Fibroblast of the aortic adventitia (primary cell): ENCODE measurements at places on chromosomes 7 and 10.

DNA sequence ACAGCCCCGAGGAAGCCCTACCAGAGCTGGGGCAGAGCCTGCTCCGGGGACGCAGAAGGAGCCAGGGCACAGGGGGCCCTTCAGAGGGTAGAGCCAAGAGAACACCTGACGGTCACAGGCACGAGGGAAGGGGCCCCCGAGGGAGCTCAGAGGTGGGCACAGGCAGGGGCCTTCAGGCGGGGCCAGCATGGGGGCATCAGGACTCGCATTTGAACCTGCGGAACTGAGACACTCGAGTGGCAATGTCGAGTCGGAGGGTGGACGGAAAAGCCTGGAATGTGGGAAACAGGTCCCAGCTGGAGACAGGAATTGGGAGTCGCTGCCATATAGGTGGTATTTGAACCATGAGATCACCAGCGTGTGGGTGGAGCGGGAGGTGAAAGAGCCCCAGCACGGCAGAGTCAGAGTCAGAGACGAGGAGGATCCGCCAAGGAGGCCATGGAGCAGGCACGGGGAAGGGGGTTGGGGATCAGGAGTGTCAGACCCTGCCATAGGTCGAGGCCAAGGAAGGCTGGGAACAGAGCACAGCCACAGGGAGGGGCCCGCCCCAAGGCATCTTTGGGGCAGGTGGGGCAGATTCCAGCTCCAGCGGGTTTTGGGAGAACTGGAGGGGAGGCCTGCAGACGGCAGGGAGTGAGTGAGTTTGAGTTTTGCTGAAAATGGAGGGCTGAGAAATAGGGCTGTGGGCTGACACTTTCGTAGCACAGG is 13.8 kb downstream of the STK32C start:
- no peak for DNase-seq

DNA sequence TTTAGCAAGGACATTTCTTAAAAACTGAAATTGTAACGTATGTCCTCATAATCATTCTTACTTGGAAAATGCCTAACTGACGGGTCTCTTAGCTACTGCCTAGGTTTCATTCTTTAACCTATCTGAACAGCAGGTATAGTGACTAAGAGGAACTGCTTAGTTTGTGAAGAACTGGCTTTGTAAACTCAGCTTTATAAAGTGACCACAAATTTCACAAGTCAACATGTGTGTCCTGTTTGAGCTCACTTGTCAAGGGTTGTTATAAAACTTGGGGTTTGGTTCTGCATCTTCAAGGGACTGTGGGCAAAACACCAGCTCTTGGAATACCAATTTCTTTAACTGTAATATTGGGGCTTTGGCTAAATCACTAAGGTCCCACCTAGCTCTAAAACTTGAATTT is 32.2 kb downstream of the MRPS33 start:
- DNase-seq, result no peak

DNA sequence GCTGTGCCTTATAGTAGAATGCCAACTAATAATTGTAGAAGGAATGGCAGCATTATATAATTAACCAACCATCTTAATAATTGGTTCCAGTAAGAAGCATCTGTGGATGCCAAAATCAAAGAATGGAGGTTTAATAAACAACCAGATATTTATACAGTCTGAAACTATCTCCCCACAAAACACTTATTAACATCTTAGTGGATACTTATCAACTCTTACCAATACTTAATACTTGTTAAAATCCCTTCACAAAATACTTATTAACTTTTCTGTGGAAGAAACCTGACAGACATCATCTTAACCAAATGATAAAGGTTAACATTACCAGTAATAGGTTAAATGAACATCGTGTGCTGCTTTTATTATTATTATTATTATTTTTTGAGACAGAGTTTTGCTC is 29.1 kb upstream of the FAM107B start:
- DNase-seq, result no peak

GRCh38 chr10:71613261-71613777 is 106.3 kb downstream of the C10orf105 start:
- peak; percentile 33 for DNase-seq

GRCh38 chr10:50398381-50398780 is 147.1 kb upstream of the ASAH2 start:
- peak; percentile 63 for DNase-seq

DNA sequence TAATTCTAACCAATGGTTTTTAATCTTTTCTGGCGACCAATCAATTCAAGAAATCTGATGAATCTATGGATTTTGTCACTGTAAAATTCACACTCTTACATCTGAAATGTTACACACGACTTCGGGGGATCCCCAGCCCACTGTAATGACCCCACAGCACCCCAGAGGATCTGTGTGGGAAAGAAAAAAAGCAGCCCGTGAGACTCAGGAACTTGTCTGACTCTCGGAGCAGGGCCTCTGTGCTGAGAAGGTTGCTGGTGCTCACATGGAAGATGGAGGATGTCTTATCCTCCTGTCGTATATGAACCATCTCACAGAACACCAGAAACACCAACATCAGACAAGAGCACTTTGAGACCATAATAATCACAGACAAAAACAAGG is 228.4 kb upstream of the INHBA start:
- DNase-seq, result no peak

DNA sequence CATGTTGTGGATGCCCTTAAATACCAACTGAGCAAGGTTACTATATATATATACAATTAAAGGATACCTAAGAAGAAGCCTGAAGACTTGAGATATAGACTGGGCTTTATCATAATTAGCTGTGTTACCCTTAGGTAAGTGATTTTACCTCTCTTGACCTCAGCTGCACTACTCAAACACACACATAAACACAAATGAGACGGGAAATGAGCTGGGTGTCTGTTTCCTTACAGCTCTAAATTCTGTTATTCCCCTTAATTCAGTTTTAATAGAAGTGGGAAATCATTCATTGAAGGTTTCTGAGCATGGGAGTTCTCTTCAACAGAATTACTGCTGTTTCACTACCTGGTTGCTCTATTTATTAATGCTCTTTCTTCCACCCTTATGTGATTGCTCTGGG is 60.7 kb downstream of the GBF1 start:
- no peak for DNase-seq

DNA sequence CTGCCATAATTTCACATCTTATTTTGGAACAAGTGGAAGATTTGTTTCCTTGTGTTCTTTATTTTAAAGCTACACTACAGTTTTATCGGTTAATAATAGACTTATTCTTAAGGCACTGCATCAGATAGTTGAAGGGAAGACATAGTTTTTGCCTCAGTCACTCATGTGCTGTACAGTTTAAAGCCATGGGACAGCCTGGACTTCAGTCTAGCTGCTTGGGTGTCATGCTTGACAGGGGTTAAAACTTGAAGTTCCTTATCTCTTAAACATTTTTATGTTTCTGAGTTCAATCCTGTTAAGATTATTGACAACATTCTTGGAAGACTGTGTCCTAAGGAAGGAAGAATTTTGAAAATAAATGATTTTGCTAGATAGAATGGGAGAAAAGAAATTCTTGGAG is 49.7 kb downstream of the PPP1R9A start:
- no peak for DNase-seq

GRCh38 chr10:21758239-21758638 is 224.2 kb downstream of the MLLT10 start:
- DNase-seq, result no peak

GRCh38 chr10:26909753-26910152 is 49.0 kb upstream of the ABI1 start:
- peak; percentile 33 for DNase-seq

DNA sequence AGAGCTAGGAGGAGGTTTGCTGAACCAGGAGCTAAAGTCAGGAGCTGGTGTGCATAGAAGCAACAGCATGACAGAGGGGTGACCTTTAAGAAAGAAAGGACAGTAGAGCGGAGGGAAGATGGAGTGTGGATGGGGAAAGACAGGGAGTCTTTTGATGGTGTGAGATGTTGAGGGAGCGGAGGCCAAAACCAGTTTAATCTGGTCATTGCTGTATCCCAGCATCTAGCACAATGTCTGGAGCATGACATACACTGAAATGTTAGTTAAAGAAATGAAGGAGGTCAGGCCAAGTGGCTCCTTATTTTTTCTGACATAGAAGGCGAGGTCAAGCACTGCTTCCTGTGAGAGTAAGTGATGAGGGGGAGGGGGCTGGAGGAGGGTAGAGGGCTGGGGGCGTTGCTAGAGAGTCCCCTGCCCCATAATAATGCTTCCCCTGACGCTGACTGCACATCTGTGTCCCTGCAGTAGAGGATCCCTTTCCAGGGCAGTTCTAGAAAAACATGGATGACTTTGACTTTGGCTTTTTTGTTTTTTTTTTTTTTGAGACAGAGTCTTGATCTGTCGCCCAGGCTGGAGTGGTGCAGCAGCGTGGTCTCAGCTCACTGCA is 70.2 kb downstream of the ZNF467 start:
- no peak for DNase-seq
